Activated CD4-positive, alpha-beta memory T cell treated with anti-CD3 and anti-CD28 coated beads, Interleukin-2, amount 10 ng/mL, durations not matched to agents 7 days and 5 days (primary cell): ENCODE measurements at places on chromosomes 5 and 9. TPM values are rescaled to one million over a fixed set of nuclear protein-coding genes. Genes with fewer than 3 reads are reported as not detected.

Gene SHOC1
- total RNA-seq = not detected

Gene GRIN3A
- total RNA-seq = not detected

Gene MLANA
- not detected for total RNA-seq

Gene KIF12
- not detected for total RNA-seq

Gene GABRA6
- not detected for total RNA-seq

Gene CAMLG
- total RNA-seq = 30.5 TPM

Gene PCDHB7
- total RNA-seq = not detected

Gene CNTLN
- total RNA-seq = 0.25 TPM

Gene LEAP2
- 2.5 TPM for total RNA-seq

Gene ANXA2R
- 25.1 TPM for total RNA-seq

Gene PCDHGB2
- total RNA-seq = 0.23 TPM

Gene DBH
- not detected for total RNA-seq

Gene CRHBP
- total RNA-seq = 0.43 TPM

Gene PLEKHG4B
- total RNA-seq = not detected

Gene DAB2
- not detected for total RNA-seq

Gene KLF4
- total RNA-seq = 0.35 TPM

Gene SOX30
- 0.33 TPM for total RNA-seq

Gene EQTN
- not detected for total RNA-seq

GRCh38 chr5:56848206-56848605, 32.9 kb downstream of the MAP3K1 start:
- no peak for DNase-seq
- no peaks in the 10 kb centered on the region for H3K27me3 ChIP-seq

- H3K27ac ChIP-seq = no peak overlapping the region
- no peaks in the 10 kb centered on the region for H3K4me1 ChIP-seq
- no peak for DNase-seq
Observed at GRCh38 chr9:122180633-122181032, 20.9 kb downstream of the MORN5 start.

GRCh38 chr5:127418974-127419682, 98.3 kb upstream of the PRRC1 start:
- no peak overlapping the region for H3K27ac ChIP-seq
- no peak overlapping the region for H3K4me3 ChIP-seq
- no peak for DNase-seq

GRCh38 chr9:111870774-111871498, 25.7 kb upstream of the UGCG start:
- peaks cover 3% of the 10 kb centered on the region for H3K36me3 ChIP-seq
- DNase-seq = peak; percentile 19
- H3K4me3 ChIP-seq = no peak overlapping the region
- peaks cover 12% of the 10 kb centered on the region for H3K4me1 ChIP-seq
- H3K27ac ChIP-seq = no peak overlapping the region

- H3K27me3 ChIP-seq = peaks cover 2% of the 10 kb centered on the region
- H3K4me1 ChIP-seq = no peaks in the 10 kb centered on the region
- no peak overlapping the region for H3K27ac ChIP-seq
- H3K36me3 ChIP-seq = no peaks in the 10 kb centered on the region
- DNase-seq = no peak
Observed at GRCh38 chr5:57768745-57769144, 286.1 kb upstream of the ACTBL2 start.

DNA sequence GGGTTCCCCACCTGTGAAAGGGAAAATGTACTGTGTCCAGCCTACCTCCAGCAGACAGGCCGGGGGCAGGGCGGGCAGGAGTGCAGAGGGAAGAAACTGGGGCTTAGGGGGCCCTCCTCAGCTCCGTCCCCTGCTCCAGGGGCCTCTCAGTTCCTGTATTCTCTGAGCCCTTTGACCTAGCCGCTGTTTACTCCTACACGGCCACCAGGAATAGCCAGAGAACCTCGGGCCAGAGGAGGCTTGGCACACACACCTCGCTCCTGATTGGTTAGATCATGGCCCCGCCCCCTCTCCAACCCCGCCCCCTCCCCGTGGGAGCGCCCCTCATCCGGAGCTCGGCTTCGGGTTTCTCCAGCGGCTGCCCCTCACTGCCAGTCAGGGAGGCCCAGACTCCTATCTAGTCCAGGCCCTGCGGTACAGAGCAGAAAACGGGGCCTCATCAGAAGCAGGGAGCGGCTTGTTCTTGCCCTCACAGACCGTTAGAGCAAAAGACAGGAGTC, 2.2 kb downstream of the ST6GALNAC6 start:
- H3K36me3 ChIP-seq = peaks cover 70% of the 10 kb centered on the region
- peaks cover 51% of the 10 kb centered on the region for H3K4me1 ChIP-seq
- no peaks in the 10 kb centered on the region for H3K27me3 ChIP-seq
- no peak overlapping the region for H3K4me3 ChIP-seq
- DNase-seq = no peak
- H3K27ac ChIP-seq = no peak overlapping the region

DNA sequence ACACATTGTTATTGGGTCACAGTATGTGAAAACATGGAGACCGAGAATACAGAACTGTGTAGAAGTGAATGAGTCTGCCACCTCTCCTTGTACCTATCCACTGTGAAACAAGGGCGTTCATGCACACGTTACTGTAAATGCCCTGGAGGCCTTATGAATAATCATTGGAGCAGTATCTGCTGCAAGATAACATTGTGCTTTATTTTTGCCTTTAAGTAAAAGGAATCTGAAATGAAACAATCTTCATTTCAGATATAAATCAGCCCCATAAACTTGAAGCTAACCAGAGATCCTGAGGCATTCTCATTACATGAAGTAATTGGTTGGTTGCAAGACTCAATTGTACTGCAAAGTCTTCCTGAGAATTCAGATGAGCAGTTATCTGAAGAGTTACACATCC, 419.6 kb downstream of the KDM4C start:
- H3K27me3 ChIP-seq = no peaks in the 10 kb centered on the region
- H3K27ac ChIP-seq = no peak overlapping the region
- no peak for DNase-seq
- H3K4me3 ChIP-seq = no peak overlapping the region

DNA sequence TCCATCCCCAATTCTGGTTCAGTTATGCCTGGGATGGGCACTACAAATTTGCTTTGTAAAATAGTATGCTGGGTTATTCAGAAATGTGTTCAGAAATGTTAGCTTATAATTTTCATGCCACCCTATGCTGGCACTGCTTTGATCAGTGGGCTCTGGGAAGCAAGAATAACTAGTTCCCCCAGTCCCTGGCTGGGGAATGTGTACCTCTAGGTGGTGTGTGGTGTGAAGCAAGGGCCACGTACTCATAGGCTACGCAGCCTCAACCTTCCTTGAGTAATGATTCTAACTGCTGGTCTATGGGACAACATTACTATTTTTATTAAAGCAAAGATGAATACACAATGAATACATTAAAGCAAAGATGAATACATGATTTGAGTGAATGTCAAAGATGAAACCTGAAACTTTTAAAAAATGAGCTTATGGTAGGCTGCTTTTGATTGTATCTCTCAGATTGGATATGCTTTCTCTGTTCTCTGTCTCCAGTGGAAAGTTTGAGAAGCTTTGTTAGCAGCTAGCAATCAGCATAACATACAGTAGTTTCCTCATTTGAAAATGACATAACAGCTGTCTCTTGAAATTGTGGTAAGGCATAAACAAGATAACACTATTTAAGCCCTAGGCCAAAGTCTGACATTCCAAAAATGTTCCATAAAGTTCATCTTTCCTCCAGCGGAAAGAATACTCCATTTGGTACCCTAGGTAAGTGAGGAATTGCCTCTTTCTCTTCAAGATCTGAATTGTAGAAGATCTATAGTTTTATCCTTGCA, 174.7 kb upstream of the NFIB start:
- no peaks in the 10 kb centered on the region for H3K4me1 ChIP-seq
- no peaks in the 10 kb centered on the region for H3K27me3 ChIP-seq
- H3K36me3 ChIP-seq = no peaks in the 10 kb centered on the region
- no peak for DNase-seq

GRCh38 chr9:38017149-38017884, 51.7 kb downstream of the SHB start:
- H3K4me1 ChIP-seq = no peaks in the 10 kb centered on the region
- H3K4me3 ChIP-seq = no peak overlapping the region
- no peaks in the 10 kb centered on the region for H3K36me3 ChIP-seq
- no peak for DNase-seq
- H3K27ac ChIP-seq = no peak overlapping the region

- no peak for DNase-seq
- H3K4me1 ChIP-seq = peaks cover 50% of the 10 kb centered on the region
- H3K36me3 ChIP-seq = peaks cover 41% of the 10 kb centered on the region
Observed at GRCh38 chr9:137620581-137620980, 1.8 kb downstream of the EHMT1 start.

DNA sequence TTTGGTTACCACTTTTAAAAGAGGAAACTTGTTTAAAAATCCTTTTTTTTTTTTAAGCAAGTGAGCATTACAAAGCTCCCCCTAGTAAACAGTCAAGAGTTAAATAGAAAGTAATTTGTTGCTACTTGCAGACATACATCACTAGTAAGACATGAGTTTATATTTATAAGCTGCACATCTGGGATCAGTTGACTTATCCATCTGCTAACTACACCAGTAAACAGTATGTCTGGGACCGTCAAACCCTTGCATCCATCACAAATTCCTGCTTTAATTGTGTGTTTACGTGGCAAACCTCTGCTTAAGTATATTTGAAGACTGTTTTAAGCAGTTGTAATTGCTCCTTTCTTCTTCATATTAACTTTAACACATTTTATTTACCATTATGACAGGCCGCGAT, 146.8 kb downstream of the EBF1 start:
- no peak overlapping the region for H3K4me3 ChIP-seq
- no peak overlapping the region for H3K27ac ChIP-seq
- no peaks in the 10 kb centered on the region for H3K36me3 ChIP-seq
- no peak for DNase-seq

- H3K4me3 ChIP-seq = no peak overlapping the region
- no peaks in the 10 kb centered on the region for H3K36me3 ChIP-seq
- H3K27me3 ChIP-seq = no peaks in the 10 kb centered on the region
- no peak overlapping the region for H3K27ac ChIP-seq
Observed at GRCh38 chr5:33753704-33754103, 138.1 kb downstream of the ADAMTS12 start.

- H3K4me3 ChIP-seq = no peak overlapping the region
- no peaks in the 10 kb centered on the region for H3K4me1 ChIP-seq
- DNase-seq = no peak
- H3K27me3 ChIP-seq = peaks cover 22% of the 10 kb centered on the region
Observed at GRCh38 chr5:80318212-80318611, 1.6 kb upstream of the SPZ1 start.

- peaks cover 1% of the 10 kb centered on the region for H3K4me1 ChIP-seq
- no peak for DNase-seq
- H3K27ac ChIP-seq = no peak overlapping the region
Observed at GRCh38 chr9:75001719-75002421, 26.2 kb downstream of the CARNMT1 start.

GRCh38 chr5:133754575-133755169, 142.3 kb upstream of the FSTL4 start:
- H3K27me3 ChIP-seq = peaks cover 20% of the 10 kb centered on the region
- H3K36me3 ChIP-seq = no peaks in the 10 kb centered on the region
- H3K4me1 ChIP-seq = no peaks in the 10 kb centered on the region
- H3K4me3 ChIP-seq = no peak overlapping the region
- DNase-seq = no peak

GRCh38 chr5:44795496-44795895, 13.3 kb upstream of the MRPS30 start:
- peaks cover 1% of the 10 kb centered on the region for H3K27me3 ChIP-seq
- no peak for DNase-seq
- peaks cover 2% of the 10 kb centered on the region for H3K36me3 ChIP-seq
- H3K27ac ChIP-seq = no peak overlapping the region
- peaks cover 6% of the 10 kb centered on the region for H3K4me1 ChIP-seq

- peaks cover 21% of the 10 kb centered on the region for H3K4me1 ChIP-seq
- H3K36me3 ChIP-seq = no peaks in the 10 kb centered on the region
- H3K27ac ChIP-seq = no peak overlapping the region
- no peak overlapping the region for H3K4me3 ChIP-seq
- no peak for DNase-seq
- peaks cover 29% of the 10 kb centered on the region for H3K27me3 ChIP-seq
Observed at GRCh38 chr9:117718085-117718484, 13.9 kb downstream of the TLR4 start.

- no peak overlapping the region for H3K4me3 ChIP-seq
- no peak for DNase-seq
- H3K27me3 ChIP-seq = peaks cover 14% of the 10 kb centered on the region
- H3K36me3 ChIP-seq = peaks cover 5% of the 10 kb centered on the region
Observed at GRCh38 chr5:91224456-91224855, 158.7 kb downstream of the ARRDC3 start.

DNA sequence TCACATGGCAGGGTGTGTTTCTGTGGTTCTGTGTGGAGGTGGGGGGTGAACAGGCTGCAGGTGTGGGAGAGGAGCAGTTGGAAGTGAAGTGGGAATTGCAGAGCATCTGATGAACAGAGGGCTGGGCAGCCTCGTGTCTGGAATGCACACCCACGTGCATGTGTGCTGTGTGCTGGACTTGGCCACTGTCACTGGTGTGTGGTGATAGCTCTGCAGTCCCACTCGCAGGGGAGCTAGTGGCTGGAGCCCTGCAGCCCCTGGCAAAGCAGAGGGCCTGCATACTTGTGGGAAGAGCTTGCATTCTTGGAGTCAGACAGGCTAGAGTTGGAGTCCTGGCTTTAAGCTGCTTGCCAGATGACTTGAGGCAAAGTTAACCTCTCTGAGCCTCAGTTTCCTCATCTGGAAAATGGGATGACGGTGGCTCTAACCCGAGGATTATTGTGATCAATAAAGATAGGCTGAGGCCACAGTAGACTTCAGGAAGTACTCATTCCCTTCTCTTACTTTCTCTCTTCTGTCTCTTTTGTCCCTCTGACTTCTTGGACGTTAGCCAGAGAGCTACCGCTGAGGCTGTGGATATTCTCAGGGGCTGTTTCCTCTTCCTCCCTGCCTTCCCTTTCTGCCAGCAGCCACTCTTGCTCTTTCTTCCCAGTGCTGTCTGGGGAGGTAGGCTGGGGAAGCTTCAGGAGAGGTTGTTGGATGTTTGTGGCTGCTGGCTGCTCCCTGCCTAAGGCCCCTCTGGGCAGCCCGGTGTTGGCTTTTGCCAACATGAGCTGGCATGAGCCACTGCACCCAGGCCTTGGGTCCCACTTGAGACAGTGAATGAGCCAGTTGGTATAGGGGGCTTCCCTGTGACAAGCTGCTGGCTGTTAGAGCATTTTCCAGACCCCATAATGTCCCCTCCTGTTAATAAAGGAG, 18.3 kb downstream of the PSAT1 start:
- no peak overlapping the region for H3K27ac ChIP-seq
- H3K4me3 ChIP-seq = no peak overlapping the region
- peak; percentile 0 for DNase-seq
- H3K4me1 ChIP-seq = no peaks in the 10 kb centered on the region
- no peaks in the 10 kb centered on the region for H3K27me3 ChIP-seq
- peaks cover 72% of the 10 kb centered on the region for H3K36me3 ChIP-seq

GRCh38 chr9:133461975-133462374, 2.2 kb downstream of the CACFD1 start:
- H3K27ac ChIP-seq = no peak overlapping the region
- H3K4me1 ChIP-seq = peaks cover 8% of the 10 kb centered on the region
- no peak for DNase-seq
- H3K4me3 ChIP-seq = no peak overlapping the region
- no peaks in the 10 kb centered on the region for H3K36me3 ChIP-seq

GRCh38 chr9:12930906-12931305, 156.1 kb downstream of the LURAP1L start:
- DNase-seq = no peak
- H3K27me3 ChIP-seq = no peaks in the 10 kb centered on the region
- no peak overlapping the region for H3K4me3 ChIP-seq
- H3K36me3 ChIP-seq = no peaks in the 10 kb centered on the region

GRCh38 chr5:115941051-115941675, 21.1 kb upstream of the LVRN start:
- no peaks in the 10 kb centered on the region for H3K36me3 ChIP-seq
- H3K4me1 ChIP-seq = no peaks in the 10 kb centered on the region
- H3K27me3 ChIP-seq = peaks cover 3% of the 10 kb centered on the region
